ENCODE measurements at places on chromosomes 5 and 9.

DNA sequence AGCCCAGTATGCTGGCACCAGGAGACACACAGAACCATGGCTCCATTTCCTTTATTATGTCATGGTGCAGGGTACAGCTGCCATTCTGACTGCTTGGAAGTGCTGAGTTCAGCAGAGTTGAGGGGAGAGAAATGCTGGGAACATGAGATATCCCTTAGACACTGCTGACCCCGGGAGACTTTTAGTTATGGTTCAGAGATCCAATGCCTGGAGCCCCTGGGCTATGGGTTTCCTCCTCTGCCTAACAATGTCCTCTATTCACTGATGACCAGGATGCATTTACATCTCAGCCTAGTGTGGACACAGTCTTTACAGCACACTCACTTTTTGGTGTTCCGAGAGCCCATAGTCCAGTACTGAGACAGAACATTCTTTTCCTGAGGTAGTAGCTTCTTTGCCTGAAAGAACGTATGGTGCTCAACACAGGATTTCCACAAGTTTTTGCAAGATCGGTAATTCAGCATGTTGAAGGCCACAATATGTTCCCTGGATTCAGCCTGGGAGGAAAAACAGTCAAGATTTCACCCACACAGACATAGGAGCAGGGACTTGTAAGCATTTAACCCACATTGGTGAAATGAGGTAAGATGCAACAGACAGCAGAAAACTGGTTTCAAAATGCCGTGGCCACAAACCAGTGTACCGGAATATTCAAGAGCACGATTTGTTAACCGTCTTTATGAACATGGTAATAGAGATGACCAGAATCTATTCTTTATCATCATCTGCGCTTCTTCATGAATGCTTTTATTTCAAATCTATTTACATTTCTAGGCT lies 71.3 kb downstream of the PTPN3 start:
- H3K4me1 ChIP-seq = no peaks in the 10 kb centered on the region
- no peak for DNase-seq
- H3K4me3 ChIP-seq = no peak overlapping the region
- no peak overlapping the region for H3K27ac ChIP-seq

GRCh38 chr5:128615578-128615977 lies 77.5 kb upstream of the FBN2 start:
- H3K4me3 ChIP-seq = no peak overlapping the region
- H3K27ac ChIP-seq = no peak overlapping the region
- DNase-seq = no peak
- H3K36me3 ChIP-seq = no peaks in the 10 kb centered on the region

- H3K27ac ChIP-seq = no peak overlapping the region
- no peaks in the 10 kb centered on the region for H3K4me1 ChIP-seq
- H3K27me3 ChIP-seq = no peaks in the 10 kb centered on the region
- H3K36me3 ChIP-seq = no peaks in the 10 kb centered on the region
These were observed 15.0 kb upstream of the S1PR3 start for GRCh38 chr9:88975966-88976889.

- H3K27ac ChIP-seq = no peak overlapping the region
- no peaks in the 10 kb centered on the region for H3K36me3 ChIP-seq
- H3K4me1 ChIP-seq = no peaks in the 10 kb centered on the region
- DNase-seq = no peak
- H3K27me3 ChIP-seq = no peaks in the 10 kb centered on the region
These were observed 28.1 kb upstream of the SPINK4 start for GRCh38 chr9:33211695-33212393.

- no peak overlapping the region for H3K4me3 ChIP-seq
- H3K36me3 ChIP-seq = no peaks in the 10 kb centered on the region
- no peaks in the 10 kb centered on the region for H3K27me3 ChIP-seq
- no peak overlapping the region for H3K27ac ChIP-seq
- no peaks in the 10 kb centered on the region for H3K4me1 ChIP-seq
These were observed 30.4 kb upstream of the KCNV2 start for GRCh38 chr9:2686911-2687310.

DNA sequence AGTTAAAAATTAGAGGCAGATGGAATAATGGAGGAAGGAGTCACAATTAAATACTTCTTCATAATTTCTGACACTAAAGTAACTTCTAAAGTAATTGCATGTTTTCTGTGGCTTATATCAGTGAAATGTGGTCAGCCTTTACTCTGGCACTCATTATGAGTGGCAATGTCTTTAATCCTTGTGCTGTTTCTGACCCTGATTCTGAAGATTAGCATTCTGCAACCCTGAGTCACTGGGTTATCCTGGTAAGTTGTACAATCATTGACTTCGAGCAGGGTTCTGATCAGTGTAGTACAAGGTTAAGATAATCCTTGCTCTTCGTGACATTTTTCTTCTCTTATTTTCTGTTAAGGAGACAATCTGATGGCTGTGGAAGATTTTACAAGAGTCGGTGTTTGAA lies 379.4 kb upstream of the RORB start:
- H3K36me3 ChIP-seq = no peaks in the 10 kb centered on the region
- H3K27me3 ChIP-seq = peaks cover 1% of the 10 kb centered on the region
- no peaks in the 10 kb centered on the region for H3K4me1 ChIP-seq
- H3K27ac ChIP-seq = no peak overlapping the region

GRCh38 chr5:136188859-136189258 lies 4.1 kb downstream of the SMIM32 start:
- H3K27ac ChIP-seq = no peak overlapping the region
- no peak overlapping the region for H3K4me3 ChIP-seq
- no peaks in the 10 kb centered on the region for H3K36me3 ChIP-seq
- H3K27me3 ChIP-seq = peaks cover 34% of the 10 kb centered on the region
- no peak for DNase-seq

DNA sequence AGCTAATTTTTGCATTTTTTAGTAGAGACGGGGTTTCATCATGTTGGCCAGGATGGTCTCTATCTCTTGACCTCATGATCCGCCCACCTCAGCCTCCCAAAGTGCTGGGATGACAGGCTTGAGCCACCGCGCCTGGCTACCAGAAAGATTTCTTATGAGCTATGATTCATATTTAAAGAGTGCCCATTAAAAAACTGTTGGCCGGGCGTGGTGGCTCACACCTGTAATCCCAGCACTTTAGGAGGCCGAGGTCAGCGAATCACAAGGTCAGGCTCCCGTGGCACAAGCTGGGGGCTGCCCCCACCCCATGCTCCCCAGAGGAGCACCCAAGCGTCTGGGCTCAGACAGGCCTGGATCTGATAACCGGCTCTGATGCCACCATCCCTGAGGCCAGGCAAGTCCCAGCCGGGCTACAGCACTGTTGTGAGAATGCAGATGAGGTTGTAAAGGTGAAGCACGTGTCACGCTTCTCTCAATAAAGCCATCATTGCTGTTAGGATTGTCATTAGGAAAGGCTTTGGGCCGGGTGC lies 13.9 kb downstream of the QRFP start:
- H3K4me3 ChIP-seq = no peak overlapping the region
- H3K27ac ChIP-seq = no peak overlapping the region
- H3K4me1 ChIP-seq = no peaks in the 10 kb centered on the region
- H3K27me3 ChIP-seq = no peaks in the 10 kb centered on the region
- H3K36me3 ChIP-seq = peaks cover 58% of the 10 kb centered on the region
- DNase-seq = no peak

- peaks cover 3% of the 10 kb centered on the region for H3K4me1 ChIP-seq
- no peak overlapping the region for H3K4me3 ChIP-seq
- no peaks in the 10 kb centered on the region for H3K27me3 ChIP-seq
- no peak overlapping the region for H3K27ac ChIP-seq
These were observed 13.2 kb downstream of the GZMK start for GRCh38 chr5:55037046-55037771.

DNA sequence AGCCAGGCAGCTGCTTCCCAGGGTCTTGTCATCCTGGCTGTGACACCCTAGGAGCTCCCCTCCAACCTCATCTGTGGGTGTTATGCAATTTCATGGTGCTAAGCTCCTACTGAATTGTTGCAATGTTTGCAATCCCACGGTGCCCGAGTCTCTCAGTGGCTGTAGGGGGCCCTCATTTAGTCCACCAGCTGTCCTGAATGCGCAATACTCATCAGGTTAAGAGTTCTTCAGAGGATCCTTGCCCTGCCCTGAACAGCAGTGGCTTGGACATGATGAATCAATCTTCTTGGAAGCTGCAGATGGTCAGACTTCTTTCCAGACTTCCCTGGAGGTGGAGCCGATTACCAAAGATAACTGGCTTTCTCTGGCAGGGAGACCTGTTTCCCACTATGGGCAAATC lies 584.1 kb downstream of the CCDC171 start:
- no peaks in the 10 kb centered on the region for H3K36me3 ChIP-seq
- no peaks in the 10 kb centered on the region for H3K27me3 ChIP-seq
- peaks cover 1% of the 10 kb centered on the region for H3K4me1 ChIP-seq
- H3K27ac ChIP-seq = no peak overlapping the region
- H3K4me3 ChIP-seq = no peak overlapping the region
- no peak for DNase-seq

DNA sequence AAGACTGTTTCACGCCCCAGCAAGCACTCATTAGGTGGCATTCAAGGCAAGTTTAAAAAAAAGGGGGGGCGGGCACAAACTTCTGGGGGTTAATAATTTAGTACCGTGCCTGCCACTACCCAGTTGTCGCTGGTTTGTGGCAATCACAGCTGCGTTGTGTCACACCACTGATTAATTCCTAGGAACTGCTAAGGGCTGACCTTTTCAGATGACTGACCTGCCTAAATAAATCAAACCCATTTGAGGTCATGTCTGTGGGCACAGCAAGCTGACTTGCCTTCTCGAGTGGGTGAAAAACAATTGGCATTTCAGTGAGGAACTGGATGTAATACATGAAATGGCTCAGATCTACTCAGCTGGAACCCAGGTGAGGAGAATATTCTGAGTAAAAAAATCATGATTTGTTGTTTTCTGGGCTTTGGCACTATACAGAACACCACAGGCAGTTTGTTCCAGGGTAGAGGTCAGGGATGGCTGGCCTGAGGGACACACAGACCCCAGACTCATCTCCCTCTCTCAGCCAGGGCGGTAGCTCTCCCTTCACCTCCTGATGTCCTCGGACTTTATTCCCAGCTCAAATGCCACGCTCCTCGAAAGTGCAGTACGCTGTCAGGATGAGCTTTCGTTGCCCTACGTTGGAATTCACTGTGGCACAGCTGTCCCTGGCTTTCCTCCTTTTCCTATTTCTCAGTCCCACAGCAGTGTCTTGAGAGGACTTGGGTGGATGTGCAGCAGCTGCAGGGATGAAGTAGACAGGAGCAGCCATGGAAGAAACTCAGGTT lies 15.5 kb upstream of the MGAT1 start:
- no peaks in the 10 kb centered on the region for H3K36me3 ChIP-seq
- no peak overlapping the region for H3K27ac ChIP-seq

DNA sequence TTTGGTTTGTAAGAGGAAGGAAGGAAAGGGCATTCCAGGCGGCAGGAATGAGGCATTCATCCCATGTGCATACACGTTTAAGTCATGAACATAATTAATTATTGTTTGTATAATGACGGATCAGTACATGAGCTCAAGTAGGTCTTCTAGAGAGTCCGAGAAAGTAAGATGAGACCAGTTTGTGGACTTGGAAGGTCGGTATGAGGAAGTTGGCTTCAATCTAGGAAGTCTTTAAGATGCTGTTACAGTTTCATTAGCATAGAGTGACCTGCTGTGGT lies 2.1 kb downstream of the GTF3C4 start:
- H3K27ac ChIP-seq = no peak overlapping the region
- no peak overlapping the region for H3K4me3 ChIP-seq
- no peaks in the 10 kb centered on the region for H3K36me3 ChIP-seq
- H3K4me1 ChIP-seq = no peaks in the 10 kb centered on the region
- no peak for DNase-seq

GRCh38 chr5:120808606-120809005 lies 344.5 kb downstream of the PRR16 start:
- no peaks in the 10 kb centered on the region for H3K4me1 ChIP-seq
- no peaks in the 10 kb centered on the region for H3K27me3 ChIP-seq
- DNase-seq = no peak
- H3K36me3 ChIP-seq = no peaks in the 10 kb centered on the region

GRCh38 chr5:3139499-3139931 lies 388.0 kb upstream of the IRX2 start:
- no peak overlapping the region for H3K4me3 ChIP-seq
- H3K27me3 ChIP-seq = no peaks in the 10 kb centered on the region
- no peaks in the 10 kb centered on the region for H3K4me1 ChIP-seq
- no peak overlapping the region for H3K27ac ChIP-seq
- DNase-seq = no peak

GRCh38 chr5:142283304-142283703 lies 41.5 kb downstream of the SPRY4 start:
- H3K36me3 ChIP-seq = no peaks in the 10 kb centered on the region
- H3K4me3 ChIP-seq = no peak overlapping the region
- 0 out of 2 replicates have a peak, but pooled peaks cover 2% of the 10 kb centered on the region for H3K4me1 ChIP-seq
- H3K27ac ChIP-seq = no peak overlapping the region
- H3K27me3 ChIP-seq = no peaks in the 10 kb centered on the region
- no peak for DNase-seq

GRCh38 chr9:77325058-77325457 lies 147.7 kb downstream of the VPS13A start:
- no peaks in the 10 kb centered on the region for H3K4me1 ChIP-seq
- H3K27me3 ChIP-seq = no peaks in the 10 kb centered on the region
- no peak overlapping the region for H3K27ac ChIP-seq
- no peak for DNase-seq

GRCh38 chr5:57494104-57495098 lies 11.8 kb upstream of the ACTBL2 start:
- no peak overlapping the region for H3K27ac ChIP-seq
- no peak overlapping the region for H3K4me3 ChIP-seq
- no peaks in the 10 kb centered on the region for H3K4me1 ChIP-seq
- no peaks in the 10 kb centered on the region for H3K36me3 ChIP-seq

- no peaks in the 10 kb centered on the region for H3K36me3 ChIP-seq
- H3K27ac ChIP-seq = no peak overlapping the region
- no peaks in the 10 kb centered on the region for H3K27me3 ChIP-seq
- H3K4me1 ChIP-seq = no peaks in the 10 kb centered on the region
- DNase-seq = no peak
These were observed 141.6 kb downstream of the NR3C1 start for GRCh38 chr5:143261748-143262392.

DNA sequence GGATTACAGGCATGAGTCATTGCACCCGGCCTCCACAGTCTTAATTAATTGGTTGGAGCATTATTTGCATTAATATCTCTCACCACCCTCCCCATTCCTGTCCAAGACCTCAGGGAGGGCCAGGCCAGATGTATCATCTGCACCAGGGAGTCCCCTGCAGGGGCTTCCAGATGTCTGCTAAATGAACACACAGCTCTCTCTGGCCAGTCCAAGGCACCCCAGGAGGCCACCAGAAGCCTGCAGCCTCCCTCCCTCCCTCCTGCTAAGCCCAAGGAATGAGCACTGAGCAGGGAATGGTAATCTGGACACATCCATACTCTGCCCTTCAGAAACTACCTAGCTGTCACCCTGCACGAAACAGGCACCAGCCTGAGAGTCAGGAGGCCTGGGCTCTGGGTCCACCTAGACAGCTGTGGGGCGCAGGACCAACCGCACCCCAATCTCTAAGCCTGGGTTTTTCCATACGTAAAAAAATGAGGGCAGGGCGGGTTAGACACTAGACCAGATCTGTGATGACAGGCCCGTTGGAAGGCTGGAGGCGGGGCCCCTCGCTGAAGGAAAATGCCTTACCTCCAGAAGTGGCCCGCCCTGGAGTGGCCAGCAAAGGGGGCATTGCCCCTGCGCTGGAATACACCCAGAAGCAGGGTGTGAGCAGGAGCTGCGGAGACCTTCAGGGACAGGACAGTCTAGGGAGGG lies 8.3 kb downstream of the CIZ1 start:
- H3K4me1 ChIP-seq = no peaks in the 10 kb centered on the region
- no peak overlapping the region for H3K27ac ChIP-seq
- H3K36me3 ChIP-seq = peaks cover 23% of the 10 kb centered on the region
- no peaks in the 10 kb centered on the region for H3K27me3 ChIP-seq

Measured in iPS DF 6.9 (cell line).